ENCODE measurements at places on chromosomes 7 and 10.

- no peak for DNase-seq
These were observed 67.9 kb downstream of the DAGLB start for GRCh38 chr7:6379886-6380285.

GRCh38 chr10:29828440-29828894, 193.7 kb upstream of the SVIL start:
- peak; percentile 73 for DNase-seq

GRCh38 chr7:99143853-99144672, at the start of gene SMURF1:
TSS of gene SMURF1 (minus strand) at chr7:99144108. CDS start at chr7:99143780, 328 bp downstream.
- DNase-seq = peak; percentile 74

DNA sequence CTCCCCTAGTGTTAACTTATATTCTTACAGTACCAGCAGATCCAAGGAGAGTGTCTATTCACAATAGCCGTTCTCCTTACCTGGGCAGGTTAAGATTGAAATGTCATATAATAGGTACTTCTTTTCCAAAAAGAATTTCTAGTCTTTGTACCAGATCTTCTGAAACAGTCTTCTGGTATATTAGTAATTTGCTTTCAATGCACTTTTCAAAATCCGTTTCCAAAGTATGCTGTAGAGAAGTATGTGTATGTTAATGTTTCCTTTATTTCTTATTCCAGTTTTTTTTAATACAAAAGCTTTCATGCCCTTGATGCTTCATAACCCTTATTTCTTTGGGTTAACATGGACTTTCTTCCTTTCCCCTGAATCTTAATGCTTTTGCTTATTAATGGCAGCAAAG, 188.2 kb downstream of the MLLT10 start:
- DNase-seq = no peak

GRCh38 chr7:149459540-149460452, 1.1 kb downstream of the ZNF777 start:
- peak; percentile 35 for DNase-seq

DNA sequence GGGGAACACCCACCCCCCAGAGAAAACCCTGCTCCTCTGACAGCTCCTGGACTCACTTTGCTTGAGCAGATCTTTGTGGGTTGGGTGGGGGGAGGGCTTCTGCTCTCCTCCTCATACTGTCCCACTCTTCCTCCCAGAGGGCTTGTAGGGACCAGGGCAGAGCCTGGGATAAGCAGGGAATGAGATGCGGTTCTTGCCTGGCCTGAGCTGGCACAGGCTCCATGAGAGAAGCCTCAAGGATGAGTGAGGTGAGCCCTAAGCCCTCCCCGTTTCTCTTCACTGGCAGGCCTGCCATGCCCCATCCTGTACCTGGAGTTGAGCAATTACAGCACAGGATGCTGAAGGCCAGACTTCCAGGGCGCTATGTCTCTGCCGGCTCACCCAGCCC, 134.7 kb downstream of the ADAM12 start:
- no peak for DNase-seq

DNA sequence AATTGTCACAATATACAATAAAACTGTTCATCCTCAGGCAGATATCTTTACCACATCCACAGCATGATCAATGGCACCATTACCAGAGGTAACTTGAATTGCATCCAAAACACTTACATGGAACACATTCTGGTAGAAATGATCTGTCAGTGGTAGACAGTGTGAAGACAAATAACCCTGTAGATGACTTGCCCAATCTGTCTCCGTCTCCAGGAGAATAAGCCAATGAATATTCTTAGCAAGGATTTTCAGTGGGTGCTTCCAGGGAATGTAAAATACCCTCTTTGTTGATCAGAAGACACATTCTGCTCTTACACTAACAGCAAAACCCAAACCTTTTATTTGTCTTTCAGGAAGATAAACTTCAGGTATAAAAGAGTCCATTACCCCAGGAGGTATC, 43.8 kb downstream of the VWC2 start:
- no peak for DNase-seq

GRCh38 chr7:66167773-66168387, 37.3 kb upstream of the TPST1 start:
- peak; percentile 2 for DNase-seq

DNA sequence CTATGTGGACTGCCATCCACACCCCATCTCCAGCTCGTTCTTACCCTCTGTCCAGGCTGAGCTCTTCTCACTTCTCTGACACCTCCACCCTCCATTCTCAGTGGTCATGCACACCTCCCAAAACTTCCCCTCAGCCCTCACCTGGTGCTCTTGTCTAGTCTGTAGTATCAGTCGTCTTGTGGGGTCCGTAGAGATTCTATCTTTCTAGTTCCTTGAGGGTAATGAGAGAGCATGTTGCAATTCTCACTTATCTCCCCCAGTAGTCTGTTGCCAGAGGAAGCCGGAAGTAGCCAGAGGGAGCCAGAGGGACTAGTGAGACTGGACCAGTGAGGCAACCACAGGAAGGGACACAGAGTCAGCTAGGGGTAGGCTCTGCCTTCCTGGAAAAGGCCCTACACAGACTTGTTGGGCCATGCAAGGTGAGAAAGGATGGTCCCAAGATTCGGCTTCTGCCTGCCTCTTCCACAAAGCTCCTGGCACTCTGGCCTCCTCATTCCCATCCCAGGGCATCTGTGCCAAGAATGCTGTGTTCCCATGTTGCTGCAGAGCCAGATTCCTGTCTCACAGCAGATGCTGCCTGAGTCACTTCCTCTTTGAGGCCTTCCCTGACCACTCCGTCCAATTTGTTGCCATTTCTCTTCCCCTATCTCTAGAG, 50.6 kb upstream of the DUSP5 start:
- no peak for DNase-seq

GRCh38 chr7:66140924-66141323, 26.3 kb downstream of the CRCP start:
- peak; percentile 66 for DNase-seq

DNA sequence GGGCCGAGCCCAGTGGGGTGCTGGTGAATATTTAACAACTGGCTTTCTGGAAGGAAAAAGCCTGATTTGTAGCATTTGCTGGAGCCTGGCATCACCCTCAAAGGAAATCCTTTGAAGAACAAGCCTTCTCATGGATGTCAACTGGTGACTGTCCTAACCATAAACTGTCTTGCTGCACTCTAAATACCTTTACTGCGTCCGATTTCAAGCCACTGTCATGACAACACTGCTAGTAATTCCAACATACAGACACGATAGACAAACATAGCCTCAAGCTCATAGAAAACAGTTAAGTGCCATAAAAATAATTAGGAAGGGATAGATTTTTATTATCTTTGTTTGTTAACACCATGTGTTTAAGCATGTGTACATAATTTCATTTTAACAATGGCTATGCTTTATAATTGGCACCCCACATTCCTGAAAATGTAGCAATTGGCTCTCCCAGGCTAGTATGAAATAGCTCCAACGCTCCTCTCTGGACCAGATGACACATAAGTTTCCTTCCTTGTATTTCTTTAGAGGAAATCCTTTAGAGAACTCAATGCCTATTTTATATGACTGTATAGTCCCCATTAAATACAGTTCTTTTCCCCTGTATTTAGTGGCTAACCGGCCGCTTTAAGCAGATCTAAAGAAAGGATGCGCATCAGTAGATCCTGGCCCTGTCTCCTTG, 273.4 kb downstream of the PRPF18 start:
- DNase-seq = no peak

DNA sequence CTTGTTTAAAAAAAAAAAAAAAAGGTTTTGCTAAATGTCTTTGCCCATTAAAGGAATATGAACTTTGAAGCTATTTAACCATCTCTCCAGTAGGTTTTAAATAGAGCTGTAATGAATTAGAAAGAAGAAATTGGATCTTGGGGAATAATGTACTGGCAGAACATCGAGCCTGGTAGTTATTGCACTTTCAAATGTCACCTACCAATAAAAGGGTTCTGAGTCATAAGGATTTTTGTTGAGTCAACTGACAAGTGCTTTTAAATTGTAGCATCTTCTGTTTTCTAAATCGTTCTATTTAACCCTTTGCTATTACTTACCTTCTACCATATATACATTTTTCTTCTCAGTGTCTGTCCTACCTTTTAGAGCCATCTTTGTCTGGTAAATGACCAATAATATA, 10.7 kb downstream of the CUTC start:
- no peak for DNase-seq

DNA sequence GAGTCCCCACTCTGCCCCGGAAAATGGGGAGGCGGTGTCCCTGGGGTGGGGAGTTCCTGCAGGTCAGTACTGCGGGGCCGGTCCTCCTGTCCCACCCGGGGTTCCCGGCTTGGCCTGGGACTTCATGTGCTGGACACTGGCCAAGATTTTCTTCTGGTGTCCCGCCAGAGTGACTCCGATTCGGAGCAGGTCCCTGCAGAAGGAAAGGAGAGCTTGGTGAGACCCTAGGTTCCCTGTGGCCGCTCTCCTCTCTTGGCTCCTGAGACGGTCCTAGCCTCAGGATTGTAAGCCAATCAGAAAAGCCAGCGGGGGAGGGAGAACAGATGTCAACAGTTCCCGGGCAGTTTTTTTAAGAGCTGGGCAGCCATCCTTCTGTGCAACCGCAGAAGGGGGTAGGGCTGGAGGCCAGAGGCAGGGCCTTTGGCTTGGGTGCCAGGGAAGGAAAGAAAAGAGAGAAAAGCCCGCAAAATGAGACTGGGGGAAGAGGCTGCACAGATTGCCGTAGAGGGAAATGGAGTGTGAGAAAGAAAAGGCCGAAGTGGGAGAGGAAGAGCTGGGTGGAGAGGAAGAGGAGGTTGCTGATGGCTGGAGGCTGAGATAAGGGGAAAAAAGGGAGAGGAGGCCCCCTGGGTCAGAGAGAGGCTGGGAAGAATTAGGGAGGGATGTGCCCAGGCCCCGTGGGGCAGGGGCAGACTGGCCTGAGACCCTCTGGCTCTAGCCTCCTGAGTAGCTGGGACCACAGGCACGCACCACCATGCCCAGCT, 23.7 kb downstream of the EPHB4 start:
- peak; percentile 93 for DNase-seq

- DNase-seq = peak; percentile 65
These were observed 44.6 kb upstream of the ANAPC16 start for GRCh38 chr10:72171175-72171630.

DNA sequence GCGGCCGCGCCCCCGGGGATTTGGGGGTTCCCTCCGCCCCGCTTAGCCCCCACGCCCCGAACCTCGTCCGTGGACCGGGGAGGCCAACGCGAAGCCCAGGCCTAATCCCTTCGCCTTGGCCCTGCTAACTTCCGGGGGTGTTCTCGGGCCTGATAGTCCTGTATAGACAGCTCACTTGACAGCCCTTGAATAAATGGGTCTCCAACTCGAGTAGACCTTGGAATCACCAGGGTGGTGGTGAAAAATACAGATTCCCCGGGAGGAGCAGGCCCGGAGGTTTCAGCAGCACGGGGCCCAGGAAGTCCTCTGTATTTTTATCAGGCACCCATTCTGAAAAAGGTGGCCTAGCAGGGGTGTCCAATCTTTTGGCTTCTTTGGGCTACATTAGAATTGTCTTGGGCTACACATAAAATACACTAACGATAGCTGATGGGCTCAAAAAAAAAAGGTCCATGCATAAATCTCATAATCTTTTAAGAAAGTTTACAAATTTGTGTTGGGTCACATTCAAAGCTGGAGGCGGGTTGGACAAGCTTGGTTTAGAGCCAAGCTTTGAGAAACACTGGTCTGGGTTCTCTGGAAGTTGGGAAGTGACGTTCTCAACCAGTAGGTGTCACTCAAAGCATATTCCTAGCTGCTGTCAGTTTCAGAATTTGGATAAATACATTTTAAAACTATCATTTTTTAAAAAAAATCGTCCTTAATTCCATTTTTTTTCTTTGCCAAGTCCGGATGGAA, 221.7 kb downstream of the PHTF2 start:
- DNase-seq = peak; percentile 78

GRCh38 chr10:28637346-28637745, 40.0 kb upstream of the BAMBI start:
- no peak for DNase-seq

DNA sequence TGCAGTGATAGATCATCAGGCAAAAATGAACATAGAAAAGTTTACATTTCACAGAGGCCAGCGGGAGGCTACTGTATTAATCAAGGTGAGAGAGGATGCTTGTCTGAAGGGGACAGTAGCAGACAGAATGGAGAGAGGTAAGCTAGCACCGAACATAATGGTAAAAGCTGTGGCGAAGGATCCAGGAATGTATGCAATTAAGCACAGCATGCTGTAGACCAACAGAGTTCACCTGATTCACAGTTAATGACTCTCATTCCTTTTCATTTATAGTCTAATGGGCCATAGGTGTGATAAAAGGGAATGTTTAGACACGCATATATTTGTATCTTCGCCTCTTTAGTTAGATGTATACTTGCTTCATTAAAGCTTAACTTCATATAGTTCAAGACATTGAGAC, 150.9 kb upstream of the MBL2 start:
- DNase-seq = no peak

GRCh38 chr7:79789584-79790345, 336.3 kb upstream of the MAGI2 start:
- no peak for DNase-seq

DNA sequence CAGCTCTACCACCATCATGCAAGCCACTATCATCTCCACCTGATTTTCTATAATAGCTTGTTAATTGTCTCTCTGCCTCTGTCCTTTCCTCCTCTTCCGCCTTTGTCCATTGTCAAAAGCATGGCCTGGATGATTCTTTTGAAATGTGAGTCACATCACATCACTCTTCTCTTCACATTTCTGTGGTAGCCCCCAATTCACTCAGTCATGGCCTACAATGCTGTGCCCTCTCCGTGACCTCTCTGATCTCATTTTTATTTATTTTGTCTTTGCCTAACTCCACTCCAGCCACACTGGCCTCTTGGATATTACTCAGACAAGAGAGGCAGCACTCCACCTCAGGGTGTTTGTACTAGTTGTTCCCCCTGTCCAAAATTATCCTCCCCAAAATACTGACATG, 4.9 kb upstream of the ABCB4 start:
- no peak for DNase-seq

GRCh38 chr10:88926566-88927415, 25.8 kb downstream of the ACTA2 start:
- DNase-seq = no peak

DNA sequence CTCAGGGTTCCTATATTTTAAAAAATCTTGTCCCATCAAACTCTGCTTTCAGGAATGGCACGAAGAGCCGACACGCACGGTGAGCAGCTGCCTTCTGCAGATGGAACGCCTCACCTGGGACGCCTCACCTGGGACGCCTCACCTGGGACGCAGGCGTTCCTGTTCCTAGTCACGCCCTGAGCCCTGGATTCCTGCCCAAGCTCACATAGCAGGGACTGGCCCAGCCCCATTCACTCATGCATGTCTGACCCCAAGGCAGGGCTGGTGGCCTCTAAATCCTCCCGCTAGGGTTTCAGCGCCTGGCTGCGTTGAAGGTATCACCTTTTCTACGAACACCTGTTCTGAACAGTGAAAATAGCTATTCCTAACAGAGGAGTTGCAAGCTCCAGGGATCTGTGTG, 49.8 kb downstream of the CARD11 start:
- no peak for DNase-seq

All from common myeloid progenitor, CD34-positive (primary cell).